ENCODE measurements at places on chromosomes 3 and 15. TPM values are rescaled to one million over a fixed set of nuclear protein-coding genes. Genes with fewer than 3 reads are reported as not detected.
A peak's percentile ranks its signal among the peaks of the same experiment; 100 is the strongest.

Gene TMC3
- polyA plus RNA-seq, result not detected

Gene CIB1
- polyA plus RNA-seq, result 129 TPM

Gene CACNA2D3
- 0.39 TPM for polyA plus RNA-seq

Gene PRR20G
- polyA plus RNA-seq, result not detected

Gene CTXND1
- polyA plus RNA-seq, result not detected

Gene RUBCN
- polyA plus RNA-seq, result 11.1 TPM

Gene C2CD4B
- polyA plus RNA-seq, result not detected

Gene DLEC1
- not detected for polyA plus RNA-seq

Gene CCDC54
- polyA plus RNA-seq, result 0.16 TPM

DNA sequence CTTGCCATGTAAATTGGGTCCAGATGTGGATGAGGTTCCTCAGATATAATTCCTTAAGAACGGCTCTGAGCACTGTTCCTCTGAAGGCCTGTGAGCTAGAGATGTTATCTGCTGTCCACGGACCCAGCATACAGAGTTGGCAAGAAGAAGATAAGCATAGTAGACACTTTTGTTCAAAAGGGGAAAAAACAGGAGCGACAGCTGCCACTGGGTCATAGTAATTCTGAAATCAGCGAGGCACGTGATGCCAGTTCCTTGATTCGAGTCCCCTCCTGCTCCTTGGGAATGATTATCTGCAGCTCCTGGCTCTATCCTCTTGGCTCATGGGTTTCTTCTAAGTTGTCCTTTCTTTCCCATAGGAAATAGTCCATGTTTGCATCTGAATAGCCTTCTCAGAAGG is 2.5 kb upstream of the RAB7A start:
- no peaks in the 10 kb centered on the region for H3K36me3 ChIP-seq
- H3K4me1 ChIP-seq, result peaks cover 11% of the 10 kb centered on the region
- H3K27me3 ChIP-seq, result peaks cover 4% of the 10 kb centered on the region
- no peak for DNase-seq
- H3K4me3 ChIP-seq, result no peak overlapping the region
- H3K27ac ChIP-seq, result no peak overlapping the region

GRCh38 chr3:76063019-76063418 is 277.7 kb upstream of the ZNF717 start:
- no peak overlapping the region for H3K27ac ChIP-seq
- no peaks in the 10 kb centered on the region for H3K27me3 ChIP-seq
- peak; percentile 77 for DNase-seq

DNA sequence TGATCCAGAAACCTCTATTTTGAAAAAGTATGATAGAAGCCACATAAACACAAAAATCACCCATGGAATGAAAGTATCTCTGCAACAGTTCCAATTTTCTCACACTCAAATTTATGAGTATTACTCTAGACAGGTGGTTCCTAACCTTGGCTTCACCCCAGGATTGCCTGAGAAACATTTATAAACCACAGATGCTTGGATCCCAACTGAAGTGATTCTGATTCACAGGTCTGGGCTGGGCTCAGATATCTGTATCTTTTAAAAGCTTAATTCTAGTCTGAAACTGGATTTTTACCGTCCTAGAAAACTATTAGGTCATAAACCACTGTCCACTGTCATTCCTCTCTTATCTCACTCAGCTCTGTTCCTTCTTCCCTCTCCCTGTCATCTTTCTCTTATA is 7.4 kb upstream of the SST start:
- no peaks in the 10 kb centered on the region for H3K36me3 ChIP-seq
- H3K4me1 ChIP-seq, result peaks cover 6% of the 10 kb centered on the region
- peaks cover 14% of the 10 kb centered on the region for H3K27me3 ChIP-seq

DNA sequence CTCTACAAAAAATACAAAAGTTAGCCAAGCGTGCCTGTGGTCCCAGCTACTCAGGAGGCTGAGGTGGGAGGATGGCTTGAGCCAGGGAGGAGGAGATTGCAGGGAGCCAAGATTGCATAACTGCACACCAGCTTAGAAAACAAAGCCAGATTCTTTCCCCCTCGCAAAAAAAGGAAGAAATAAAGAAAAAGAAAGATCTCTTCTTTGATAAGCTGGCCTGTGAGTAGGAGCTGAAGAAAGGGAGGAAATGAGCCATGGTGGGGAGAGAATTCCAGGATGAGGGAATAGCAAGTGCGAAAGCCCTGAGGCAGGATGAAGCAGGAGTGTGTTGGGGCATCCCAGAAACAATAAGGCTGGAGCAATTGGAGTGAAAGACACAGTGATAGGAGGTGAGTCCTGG is 24.5 kb upstream of the TOP2B start:
- H3K4me3 ChIP-seq, result no peak overlapping the region
- H3K27me3 ChIP-seq, result no peaks in the 10 kb centered on the region
- no peaks in the 10 kb centered on the region for H3K36me3 ChIP-seq
- no peaks in the 10 kb centered on the region for H3K4me1 ChIP-seq
- DNase-seq, result no peak
- H3K27ac ChIP-seq, result no peak overlapping the region

GRCh38 chr3:116433552-116433951 is 11.7 kb downstream of the LSAMP start:
- no peak overlapping the region for H3K4me3 ChIP-seq

GRCh38 chr3:67215690-67216089 is 217.6 kb downstream of the KBTBD8 start:
- DNase-seq, result no peak
- no peaks in the 10 kb centered on the region for H3K36me3 ChIP-seq
- H3K27ac ChIP-seq, result no peak overlapping the region
- H3K4me1 ChIP-seq, result no peaks in the 10 kb centered on the region

DNA sequence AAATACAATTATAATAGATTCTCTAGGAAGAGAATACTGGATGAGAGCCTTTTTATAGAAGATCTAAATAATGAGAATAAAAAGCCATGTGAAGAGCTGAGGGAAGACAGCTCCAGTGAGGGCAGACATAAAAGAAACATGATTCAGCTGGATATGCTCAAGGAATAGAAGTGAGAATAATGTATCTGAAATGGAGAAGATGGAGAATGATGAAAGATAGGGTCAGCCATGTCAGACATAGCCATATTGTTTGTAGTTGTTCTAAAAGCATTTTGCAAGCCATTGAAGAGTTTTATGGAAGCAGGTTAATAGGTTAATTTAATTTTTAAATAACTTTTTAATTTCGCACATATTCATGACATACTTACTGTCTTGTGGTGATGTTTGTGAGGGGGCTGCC is 713.5 kb upstream of the ARPP21 start:
- H3K27ac ChIP-seq, result no peak overlapping the region
- H3K4me3 ChIP-seq, result no peak overlapping the region
- no peak for DNase-seq
- H3K4me1 ChIP-seq, result no peaks in the 10 kb centered on the region

- H3K27ac ChIP-seq, result no peak overlapping the region
- peaks cover 7% of the 10 kb centered on the region for H3K36me3 ChIP-seq
- no peak for DNase-seq
- H3K4me3 ChIP-seq, result no peak overlapping the region
Observed at GRCh38 chr15:85116925-85117646, 135.4 kb downstream of the PDE8A start.

- H3K36me3 ChIP-seq, result no peaks in the 10 kb centered on the region
- H3K4me3 ChIP-seq, result no peak overlapping the region
- DNase-seq, result no peak
Observed at GRCh38 chr3:57753016-57753415, 3.1 kb upstream of the SLMAP start.

- peaks cover 44% of the 10 kb centered on the region for H3K36me3 ChIP-seq
- no peak overlapping the region for H3K4me3 ChIP-seq
- peaks cover 16% of the 10 kb centered on the region for H3K4me1 ChIP-seq
- no peaks in the 10 kb centered on the region for H3K27me3 ChIP-seq
- H3K27ac ChIP-seq, result peak overlapping the region; percentile 32
Observed at GRCh38 chr15:80789796-80790195, 10.6 kb downstream of the CEMIP start.

DNA sequence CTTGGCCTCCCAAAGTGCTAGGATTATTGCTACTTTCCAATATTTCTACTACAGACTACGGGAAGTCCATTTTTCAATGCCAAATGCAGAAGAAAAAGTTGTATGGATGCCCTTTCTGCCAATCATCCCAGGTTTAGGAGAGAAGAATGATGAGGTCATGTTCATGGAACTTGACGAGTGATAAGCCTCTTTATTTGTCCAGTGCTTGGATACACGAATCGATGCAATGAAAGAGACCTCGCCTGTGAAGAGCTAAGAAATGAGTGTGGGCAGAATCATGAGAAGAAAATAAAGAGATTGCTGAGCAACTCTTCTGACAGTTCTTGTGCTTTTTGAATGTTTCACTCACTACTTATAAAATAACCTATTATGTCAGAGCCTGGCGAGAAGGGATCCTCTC is 996 bp upstream of the SLC28A1 start:
- H3K36me3 ChIP-seq, result no peaks in the 10 kb centered on the region
- no peaks in the 10 kb centered on the region for H3K27me3 ChIP-seq

DNA sequence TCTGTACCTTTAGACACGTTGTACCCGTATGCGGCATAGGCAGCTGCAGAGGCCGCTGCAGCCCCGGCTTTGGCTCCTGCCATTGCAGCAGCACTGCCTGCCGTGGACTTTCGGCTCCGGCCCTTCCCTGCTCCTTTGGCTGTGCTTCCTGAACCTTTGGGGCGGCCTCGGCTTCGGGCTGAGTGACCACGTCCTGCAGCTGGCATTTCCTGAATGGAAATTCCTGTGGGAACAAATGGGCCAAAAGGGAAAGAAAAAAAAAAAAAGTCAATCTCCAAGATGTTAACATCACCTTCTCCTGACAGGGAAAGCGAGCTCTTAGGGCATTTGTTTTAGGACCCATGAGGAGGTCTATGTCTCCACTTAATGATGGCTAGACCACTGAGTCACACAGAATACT is 29.6 kb downstream of the CHAC1 start:
- peak; percentile 84 for DNase-seq
- H3K36me3 ChIP-seq, result peaks cover 49% of the 10 kb centered on the region
- H3K27me3 ChIP-seq, result no peaks in the 10 kb centered on the region

GRCh38 chr3:50657407-50657806 is 17.3 kb upstream of the DOCK3 start:
- no peak for DNase-seq
- no peaks in the 10 kb centered on the region for H3K36me3 ChIP-seq
- H3K27ac ChIP-seq, result no peak overlapping the region
- H3K4me1 ChIP-seq, result peaks cover 21% of the 10 kb centered on the region

DNA sequence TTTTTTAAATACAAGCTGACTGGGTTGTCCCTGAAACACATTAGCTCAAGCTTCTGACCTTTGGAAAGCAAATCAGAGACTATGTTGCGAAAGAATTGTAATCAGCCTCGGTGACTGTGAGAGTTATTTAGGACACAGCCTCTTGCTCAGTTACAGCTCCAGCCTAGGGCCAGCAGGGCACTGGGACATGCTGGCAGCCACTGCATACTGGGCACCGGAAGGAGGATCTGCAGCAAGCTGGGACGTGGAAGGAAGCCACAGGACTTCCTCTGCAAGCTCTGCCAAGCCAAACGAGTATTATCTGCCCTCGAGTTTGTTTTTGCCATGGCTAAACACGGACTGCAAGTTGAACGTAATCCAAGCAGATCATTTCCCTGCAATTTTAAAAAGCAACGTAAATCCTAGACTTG is 24.4 kb upstream of the COPG1 start:
- H3K4me3 ChIP-seq, result peak overlapping the region; percentile 59
- DNase-seq, result peak; percentile 89
- peak overlapping the region; percentile 89 for H3K27ac ChIP-seq
- H3K36me3 ChIP-seq, result no peaks in the 10 kb centered on the region

DNA sequence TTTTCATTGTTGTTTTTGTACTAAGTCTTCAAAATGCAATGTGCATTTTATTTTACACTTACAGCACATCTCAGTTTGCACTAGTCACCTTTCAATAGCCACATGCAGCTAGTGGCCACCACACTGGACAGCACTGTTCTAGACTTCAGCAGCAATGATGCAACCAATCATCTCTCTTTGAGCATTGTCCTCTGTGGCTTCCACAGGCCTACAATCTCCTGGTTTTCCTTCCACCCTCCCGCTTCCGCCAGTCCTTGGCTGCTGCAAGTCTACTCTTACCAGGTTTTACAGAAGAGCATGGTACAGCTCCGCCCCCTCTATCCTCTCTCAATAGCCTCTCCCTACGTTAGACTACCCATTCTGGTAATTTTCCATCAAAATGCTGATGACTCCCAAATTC is 25.1 kb upstream of the FSIP1 start:
- peaks cover 5% of the 10 kb centered on the region for H3K4me1 ChIP-seq
- H3K27me3 ChIP-seq, result no peaks in the 10 kb centered on the region
- H3K27ac ChIP-seq, result no peak overlapping the region
- H3K4me3 ChIP-seq, result no peak overlapping the region

- no peak overlapping the region for H3K4me3 ChIP-seq
- H3K27ac ChIP-seq, result peak overlapping the region; percentile 52
- no peaks in the 10 kb centered on the region for H3K36me3 ChIP-seq
- peaks cover 20% of the 10 kb centered on the region for H3K4me1 ChIP-seq
- H3K27me3 ChIP-seq, result no peaks in the 10 kb centered on the region
- DNase-seq, result peak; percentile 86
Observed at GRCh38 chr15:77104155-77104554, 33.2 kb upstream of the TSPAN3 start.

- no peaks in the 10 kb centered on the region for H3K27me3 ChIP-seq
- no peak for DNase-seq
- no peak overlapping the region for H3K4me3 ChIP-seq
- H3K36me3 ChIP-seq, result no peaks in the 10 kb centered on the region
- H3K4me1 ChIP-seq, result no peaks in the 10 kb centered on the region
Observed at GRCh38 chr15:25175789-25176615, 221.2 kb downstream of the SNRPN start.

GRCh38 chr3:179794355-179794754 is 141.5 kb downstream of the USP13 start:
- no peak overlapping the region for H3K27ac ChIP-seq
- no peaks in the 10 kb centered on the region for H3K4me1 ChIP-seq
- H3K27me3 ChIP-seq, result no peaks in the 10 kb centered on the region

GRCh38 chr3:184241447-184242296 is 7.1 kb downstream of the ALG3 start:
- H3K4me1 ChIP-seq, result no peaks in the 10 kb centered on the region
- peak; percentile 54 for DNase-seq
- no peaks in the 10 kb centered on the region for H3K36me3 ChIP-seq

DNA sequence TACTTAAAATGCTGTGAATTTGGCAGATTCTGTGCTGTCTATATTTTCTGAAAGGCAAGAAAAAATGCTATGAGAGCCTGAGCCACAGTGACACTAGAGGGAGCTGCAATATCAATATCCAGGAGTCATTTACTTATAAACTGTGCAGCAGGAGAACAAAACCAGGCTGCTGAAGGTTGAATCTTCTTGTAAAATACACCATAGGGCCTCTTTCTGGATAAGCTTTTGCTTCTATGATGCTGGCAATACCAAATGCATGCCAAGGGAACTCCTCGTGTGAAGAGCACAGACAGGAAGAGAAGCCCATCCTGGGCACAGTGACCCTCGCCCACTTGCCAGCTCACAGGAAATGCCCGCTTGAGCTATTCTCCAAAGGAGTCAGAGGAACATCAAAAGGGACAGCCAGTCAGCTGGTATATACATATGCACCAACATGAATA is 48.0 kb upstream of the TSPAN3 start:
- no peak overlapping the region for H3K4me3 ChIP-seq
- DNase-seq, result peak; percentile 82
- peak overlapping the region; percentile 21 for H3K27ac ChIP-seq
- peaks cover 21% of the 10 kb centered on the region for H3K4me1 ChIP-seq

- DNase-seq, result no peak
- no peak overlapping the region for H3K27ac ChIP-seq
- H3K27me3 ChIP-seq, result no peaks in the 10 kb centered on the region
Observed at GRCh38 chr3:15845475-15845874, 47.7 kb upstream of the ANKRD28 start.

All from GM23248 (cell line).